ENCODE measurements at places on chromosomes 6 and 20.

DNA sequence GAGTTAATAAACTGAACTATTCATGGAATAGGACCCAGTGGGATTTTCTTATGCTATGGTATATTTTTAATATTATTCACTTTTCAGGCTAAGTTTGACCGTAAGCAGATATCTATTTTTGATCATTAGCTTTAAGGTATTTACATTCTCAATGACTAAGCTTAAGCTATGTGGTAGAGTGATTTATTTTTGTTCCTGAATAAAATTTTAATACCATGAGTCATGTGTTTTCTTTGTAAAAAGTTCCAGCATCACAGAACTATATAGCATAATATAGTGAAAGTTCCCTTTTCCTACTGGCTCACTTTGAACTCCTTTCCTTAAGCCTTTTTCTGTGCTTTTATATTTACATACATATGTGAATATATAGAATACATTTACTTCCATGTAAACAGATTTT lies 75.8 kb downstream of the BCKDHB start:
- DNase-seq = no peak

DNA sequence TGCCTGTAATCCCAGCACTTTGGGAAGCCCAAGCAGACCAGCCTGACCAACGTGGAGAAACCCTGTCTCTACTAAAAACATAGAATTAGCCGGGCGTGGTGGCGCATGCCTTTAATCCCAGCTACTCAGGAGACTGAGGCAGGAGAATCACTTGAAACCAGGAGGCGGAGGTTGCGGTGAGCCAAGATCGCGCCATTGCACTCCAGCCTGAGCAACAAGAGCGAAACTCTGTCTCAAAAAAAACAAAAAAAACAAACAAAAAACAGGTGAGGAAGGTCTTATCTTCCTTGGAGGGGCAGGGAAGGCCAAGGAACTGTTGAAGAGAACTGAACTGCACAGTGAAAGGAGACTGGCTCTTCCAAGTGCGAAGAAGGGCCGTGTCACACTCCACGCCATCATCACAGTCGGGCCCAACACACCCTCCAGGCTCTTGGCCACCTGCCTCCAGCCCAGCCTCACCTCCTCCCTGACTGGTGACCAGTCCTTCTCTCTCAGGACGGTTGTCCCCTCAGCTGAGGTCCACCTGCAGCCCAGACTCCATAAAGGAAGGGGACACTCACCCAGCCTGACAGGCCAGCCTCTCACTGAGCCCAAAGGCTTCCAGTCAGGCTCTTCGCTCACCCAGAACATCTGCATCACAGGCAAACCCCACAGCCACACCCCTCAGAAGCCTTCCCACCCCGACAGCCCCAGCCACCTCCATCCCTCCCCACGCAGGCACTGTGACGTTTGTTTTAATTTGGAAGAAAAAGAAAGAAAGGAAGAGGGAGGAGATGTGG lies 4.1 kb downstream of the ZC3H12D start:
- DNase-seq = no peak

DNA sequence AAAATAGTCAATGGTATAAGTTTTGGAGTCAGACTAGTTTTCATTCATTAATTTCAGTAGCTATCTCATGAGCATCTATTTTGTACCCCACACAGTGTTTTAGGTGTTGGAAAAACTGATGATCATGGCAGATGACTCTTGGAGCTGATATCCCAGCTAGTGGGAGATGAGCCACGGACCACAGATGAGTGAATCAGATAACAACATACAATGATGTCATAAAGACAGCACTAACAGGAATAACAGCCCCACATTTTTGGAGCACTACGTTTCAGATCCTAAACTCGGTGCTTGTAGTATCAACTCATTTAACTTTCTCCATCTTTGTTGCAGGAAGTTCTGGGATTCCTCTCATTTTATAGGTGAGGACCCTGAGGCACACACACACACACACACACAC lies 67.8 kb upstream of the EDN3 start:
- no peak for DNase-seq

- DNase-seq = no peak
Observed at GRCh38 chr6:22250486-22250885, 46.4 kb downstream of the PRL start.

GRCh38 chr6:35208419-35208818 lies 5.3 kb upstream of the SCUBE3 start:
- DNase-seq = no peak

- DNase-seq = no peak
Observed at GRCh38 chr6:67391955-67392354, 1243.1 kb upstream of the ADGRB3 start.

DNA sequence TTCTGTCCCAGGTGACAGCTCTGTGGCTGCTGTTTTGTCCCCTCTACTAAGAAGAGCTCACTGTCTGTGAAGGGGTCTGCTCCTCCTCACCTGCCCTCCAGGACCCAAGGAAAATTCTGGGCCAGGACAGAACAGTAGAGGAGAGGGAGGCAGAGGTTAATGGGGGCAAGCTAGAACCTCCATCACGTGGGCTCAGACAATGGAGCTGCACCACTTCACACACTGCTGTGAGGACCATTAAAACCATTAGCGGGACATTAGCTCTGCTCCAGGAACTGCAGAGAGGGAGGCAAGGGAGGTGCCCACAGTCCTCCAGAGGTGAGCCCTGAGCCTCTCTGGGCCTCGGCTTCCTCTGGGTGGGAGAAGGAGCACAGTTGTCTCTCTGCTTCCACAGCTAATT lies 78.4 kb downstream of the NOL4L start:
- no peak for DNase-seq

- no peak for DNase-seq
Observed at GRCh38 chr6:142195862-142196541, 48.9 kb downstream of the VTA1 start.
